Nasal cavity respiratory epithelium epithelial cell of viscerocranial mucosa (primary cell): ENCODE measurements at places on chromosomes 11 and 22. TPM values are rescaled to one million over a fixed set of nuclear protein-coding genes. Genes with fewer than 3 reads are reported as not detected.

Gene ZNF215
- total RNA-seq = 5.8 and 8.2 TPM in 2 replicates

Gene SSRP1
- total RNA-seq = 105 and 126 TPM in 2 replicates

Gene ART1
- total RNA-seq = not detected in 2 replicates

Gene TSGA10IP
- total RNA-seq = not detected in 2 replicates

Gene APOA4
- total RNA-seq = not detected in 2 replicates

Gene OR52I1
- not detected in 2 replicates for total RNA-seq

Gene CARNS1
- total RNA-seq = under 0.01 TPM in 1 of 2 replicates, not detected in the other

Gene DKK3
- 85.4 and 410 TPM in 2 replicates for total RNA-seq

Gene TEAD1
- 37.9 and 42.6 TPM in 2 replicates for total RNA-seq

Gene RBMXL2
- not detected in 2 replicates for total RNA-seq

Gene AQP11
- 0.34 and 0.43 TPM in 2 replicates for total RNA-seq

Gene PGA5
- total RNA-seq = not detected in 2 replicates

Gene ANO1
- 9.6 and 38.4 TPM in 2 replicates for total RNA-seq

Gene JRKL
- 10.6 and 16.9 TPM in 2 replicates for total RNA-seq

Gene PATE2
- not detected in 2 replicates for total RNA-seq

Gene CAT
- total RNA-seq = 11.6 and 35.5 TPM in 2 replicates

Gene NCR3LG1
- total RNA-seq = 3.6 and 5.5 TPM in 2 replicates

Gene TRPM5
- not detected in 2 replicates for total RNA-seq

Gene MPZL2
- total RNA-seq = 48.2 and 140 TPM in 2 replicates

Gene KCNJ1
- 0.07 TPM in 1 of 2 replicates, not detected in the other for total RNA-seq

Gene OTOG
- total RNA-seq = not detected in 2 replicates

Gene FIBIN
- total RNA-seq = 16.7 and 24.2 TPM in 2 replicates

Gene SOX6
- total RNA-seq = 2.5 and 3.1 TPM in 2 replicates

Gene PAMR1
- 7.2 and 11.9 TPM in 2 replicates for total RNA-seq

Gene MYOD1
- not detected in 2 replicates for total RNA-seq

Gene C11orf52
- 1.0 and 1.1 TPM in 2 replicates for total RNA-seq

Gene PRG2
- total RNA-seq = not detected in 2 replicates

Gene PHF21B
- 0.07 TPM in 1 of 2 replicates, not detected in the other for total RNA-seq

Gene SLC17A6
- under 0.01 TPM in 1 of 2 replicates, not detected in the other for total RNA-seq

Gene C11orf86
- not detected in 2 replicates for total RNA-seq

Gene GRIA4
- total RNA-seq = under 0.01 TPM in 1 of 2 replicates, not detected in the other

Gene NUMA1
- 124 and 151 TPM in 2 replicates for total RNA-seq

Gene OR4D5
- not detected in 2 replicates for total RNA-seq

Gene ADAMTS15
- 0.28 TPM in 1 of 2 replicates, not detected in the other for total RNA-seq

Gene MS4A4A
- total RNA-seq = not detected in 2 replicates

Gene MMP1
- 3.2 and 150 TPM in 2 replicates for total RNA-seq

Gene MUC5AC
- total RNA-seq = 0.07 TPM in 1 of 2 replicates, not detected in the other

Gene SNX32
- 0.68 and 1.2 TPM in 2 replicates for total RNA-seq

Gene MRGPRX3
- total RNA-seq = under 0.01 and 0.21 TPM in 2 replicates

Gene THY1
- under 0.01 TPM in 1 of 2 replicates, not detected in the other for total RNA-seq

Gene APOBEC3G
- 1.4 and 4.8 TPM in 2 replicates for total RNA-seq

Gene GGT5
- total RNA-seq = under 0.01 TPM in 1 of 2 replicates, not detected in the other

Gene SLC22A9
- total RNA-seq = not detected in 2 replicates
